Stimulated activated CD4-positive, alpha-beta T cell treated with anti-CD3 and anti-CD28 coated beads, Interleukin-4, amount 100 ng/mL, for 48 hours (primary cell): ENCODE measurements at places on chromosomes 1 and 21.

DNA sequence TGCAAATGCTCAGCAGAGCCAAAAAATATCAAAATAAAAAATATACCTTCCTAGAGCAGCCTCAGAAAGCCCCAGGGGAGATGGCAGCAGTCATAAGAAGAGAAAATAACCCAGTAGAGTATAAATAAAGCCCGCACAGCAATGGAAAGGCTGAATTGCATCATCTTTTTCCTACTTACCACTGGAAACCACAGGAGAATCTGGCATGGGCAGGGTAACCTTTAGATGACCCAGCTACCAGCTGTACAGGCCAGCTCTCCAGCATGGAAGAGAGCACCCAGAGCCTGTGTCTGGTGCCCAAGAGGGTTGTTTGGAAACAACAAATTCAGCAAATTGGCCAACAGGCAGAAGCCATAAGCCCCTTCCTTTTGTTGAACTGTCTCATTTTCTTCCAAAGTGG lies 253.1 kb downstream of the OMA1 start:
- DNase-seq: no peak

- no peak for DNase-seq
These were observed 60.1 kb downstream of the ATG4C start for GRCh38 chr1:62844030-62844429.

DNA sequence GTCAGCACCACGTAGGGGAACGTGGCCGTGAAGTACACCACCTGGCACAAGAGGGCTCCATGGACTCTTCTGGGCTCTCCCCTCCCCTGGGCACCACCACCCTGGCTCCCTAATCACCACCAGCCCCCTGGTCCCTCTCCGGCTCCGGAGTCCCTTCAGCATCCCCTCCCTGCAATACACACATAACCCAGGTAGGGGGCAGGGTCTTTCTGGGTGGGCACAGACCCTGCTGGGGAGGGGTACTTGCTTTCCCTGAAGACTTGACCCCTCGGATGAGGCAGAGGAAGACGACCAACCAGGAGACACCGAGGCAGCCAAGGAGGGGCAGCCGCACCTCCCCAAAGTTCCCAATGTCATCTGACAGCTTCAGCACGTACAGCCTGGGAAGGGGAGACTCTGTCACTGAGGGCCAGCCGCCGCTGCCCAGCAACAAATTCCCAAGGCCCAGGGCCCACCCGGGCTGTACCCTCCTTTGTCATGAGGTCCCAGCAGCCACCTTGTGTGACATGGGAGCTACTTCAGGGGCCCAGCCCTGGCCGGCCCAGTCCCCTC lies 11.3 kb downstream of the CCDC24 start:
- DNase-seq: no peak

GRCh38 chr1:99827970-99828369 lies 22.2 kb upstream of the AGL start:
- DNase-seq: no peak

DNA sequence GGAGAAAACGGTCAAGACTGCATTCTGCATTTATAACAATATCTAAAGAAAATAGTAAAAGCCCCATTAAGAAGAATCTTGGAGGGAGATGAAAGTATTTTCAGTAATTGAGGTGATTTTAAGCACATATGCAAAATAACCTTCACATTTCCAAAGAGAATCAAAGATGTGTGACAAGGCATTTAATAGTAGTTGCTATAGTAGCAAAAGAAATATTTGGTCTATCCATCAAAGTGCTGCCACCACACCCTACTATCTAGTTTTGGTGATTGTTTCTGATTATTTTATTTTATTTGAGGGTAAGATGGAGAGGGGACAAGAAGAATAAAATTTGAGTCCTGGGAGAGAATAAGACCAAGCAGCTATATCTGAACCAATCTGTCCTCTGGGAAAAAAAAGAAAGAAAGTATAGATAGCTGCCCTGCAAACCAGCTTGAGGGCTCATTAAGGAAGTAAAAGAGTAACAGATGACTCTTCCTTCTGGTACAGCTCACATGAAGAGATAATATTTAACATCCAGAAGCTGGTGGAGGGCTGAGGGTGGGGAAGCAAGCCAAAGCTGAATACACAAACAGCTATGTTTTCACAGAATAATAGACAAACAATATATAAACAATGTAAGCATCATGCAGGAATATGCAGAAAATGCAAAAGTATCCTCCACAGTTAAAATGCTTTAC lies 47.2 kb upstream of the RASAL2 start:
- no peak for DNase-seq

- DNase-seq: no peak
These were observed 2.8 kb downstream of the RGS16 start for GRCh38 chr1:182601416-182601786.

GRCh38 chr1:2300851-2301606 lies 72.9 kb downstream of the SKI start:
- DNase-seq: peak; percentile 76
